ENCODE measurements at places on chromosomes 7 and 10.

- DNase-seq: no peak
Observed at GRCh38 chr10:59880971-59881510, 25.3 kb downstream of the CCDC6 start.

DNA sequence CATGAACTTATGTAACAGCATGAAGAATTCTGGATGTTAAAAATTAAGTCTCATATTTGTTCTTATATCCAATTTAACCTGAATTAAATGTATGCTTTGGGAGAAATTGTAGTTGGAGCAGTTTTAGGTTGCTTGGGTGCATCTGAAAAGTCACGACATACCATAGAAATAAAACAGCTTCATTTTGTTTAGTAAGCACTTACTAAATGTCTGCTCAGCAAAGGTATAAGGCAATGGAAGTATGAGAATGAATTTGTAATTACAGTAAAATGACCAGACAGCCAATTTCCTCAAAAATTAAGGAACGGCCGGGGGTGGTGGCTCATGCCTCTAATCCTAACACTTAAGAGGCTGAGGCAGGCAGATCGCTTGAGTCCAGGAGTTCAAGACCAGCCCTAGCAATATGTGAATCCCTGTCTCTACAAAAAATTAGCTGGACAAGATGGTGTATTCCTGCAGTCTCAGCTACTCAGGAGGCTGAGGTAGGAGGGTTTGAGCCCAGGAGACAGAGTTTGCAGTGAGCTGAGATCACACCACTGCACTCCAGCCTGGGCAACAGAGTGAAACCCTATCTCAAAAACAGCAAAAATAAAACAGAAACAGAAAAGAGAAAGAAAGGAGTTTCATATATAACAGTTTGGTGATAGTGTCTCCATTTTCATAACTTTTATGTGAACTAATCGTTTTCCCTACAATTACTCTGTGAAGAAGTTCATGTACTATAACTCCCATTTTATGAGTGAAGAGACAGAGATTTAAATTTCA is 47.2 kb upstream of the KLF6 start:
- no peak for DNase-seq

GRCh38 chr7:101746314-101746713 is 71.1 kb upstream of the CUX1 start:
- no peak for DNase-seq

DNA sequence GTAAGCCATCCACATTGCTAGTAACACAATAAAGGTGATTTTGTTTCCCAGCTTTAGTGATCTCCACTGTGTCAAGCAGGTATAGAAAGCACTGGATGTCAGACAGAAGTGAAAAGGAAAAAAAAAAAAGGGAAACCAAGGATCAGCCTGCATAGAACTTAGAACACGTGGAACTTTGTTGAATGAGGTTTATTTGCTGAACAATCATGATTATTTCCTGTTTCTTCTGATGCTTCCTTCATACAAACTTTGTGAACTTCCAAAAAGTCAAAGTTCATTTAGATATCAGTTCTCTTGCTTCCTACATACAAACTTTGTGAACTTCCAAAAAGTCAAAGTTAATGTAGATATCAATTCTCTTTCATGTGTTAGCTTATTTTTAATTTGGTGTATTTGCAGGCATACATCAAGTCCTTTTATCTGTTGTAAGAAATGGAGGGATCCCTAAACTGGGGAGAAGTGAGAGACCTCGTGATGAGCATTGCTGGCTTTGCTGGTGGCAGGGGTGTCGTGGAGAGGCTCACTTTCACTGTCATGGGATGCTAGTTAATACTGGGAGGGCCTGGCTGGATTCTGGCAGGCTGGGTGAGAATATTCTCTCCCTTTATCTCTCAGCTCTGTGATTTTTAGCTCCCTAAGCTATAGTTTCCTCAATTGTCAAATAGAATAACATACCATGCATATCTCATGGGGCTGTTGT is 298.4 kb downstream of the INHBA start:
- DNase-seq: no peak

- DNase-seq: no peak
Observed at GRCh38 chr10:110701617-110701971, 57.5 kb downstream of the RBM20 start.

GRCh38 chr10:100186253-100187212 is 704 bp upstream of the ERLIN1 start:
- no peak for DNase-seq

GRCh38 chr7:999149-999879 is 16.3 kb downstream of the CYP2W1 start:
- no peak for DNase-seq

DNA sequence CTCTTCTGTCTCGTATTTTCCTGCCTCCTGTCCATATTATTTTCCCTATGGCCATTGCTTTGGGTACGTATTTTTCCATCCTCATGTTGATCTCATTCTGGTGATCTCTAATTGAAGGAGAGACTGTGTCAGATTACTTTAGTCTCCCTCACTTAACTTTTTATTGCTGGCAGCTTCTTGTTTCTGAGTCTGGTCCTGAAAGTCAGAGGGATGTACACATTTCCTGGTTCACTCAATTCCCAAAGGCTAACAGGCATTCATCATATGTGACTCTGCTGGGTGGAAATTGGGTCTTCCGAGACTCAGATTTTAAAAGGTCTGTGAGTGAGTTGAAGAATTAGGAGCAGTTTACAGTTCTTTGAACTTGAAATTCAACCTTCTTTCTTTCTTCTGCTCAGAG is 10.9 kb downstream of the UMAD1 start:
- no peak for DNase-seq

GRCh38 chr10:70540089-70540788 is 61.7 kb downstream of the PALD1 start:
- DNase-seq: no peak
